ENCODE measurements at places on chromosomes 3 and 15. TPM values are rescaled to one million over a fixed set of nuclear protein-coding genes. Genes with fewer than 3 reads are reported as not detected.

Gene TOMM70
- total RNA-seq = 50.7 TPM

Gene CCDC33
- total RNA-seq = not detected

Gene GOLGA8K
- total RNA-seq = 0.36 TPM

Gene LRTM1
- total RNA-seq = not detected

Gene GPR149
- not detected for total RNA-seq

Gene RAB8B
- total RNA-seq = 21.7 TPM

Gene MYRIP
- total RNA-seq = 5.5 TPM

Gene FGD5
- total RNA-seq = 18.6 TPM

Gene RBP2
- not detected for total RNA-seq

Gene CAPN3
- total RNA-seq = 18.8 TPM

Gene ZBTB47
- 34.9 TPM for total RNA-seq

Gene ANKDD1A
- 4.9 TPM for total RNA-seq

Gene RASL12
- 71.7 TPM for total RNA-seq

Gene TNIK
- 9.2 TPM for total RNA-seq

Gene CHRD
- 5.7 TPM for total RNA-seq

Gene CHCHD4
- 13.0 TPM for total RNA-seq

Gene ZNF501
- total RNA-seq = 5.8 TPM

Gene SMCO1
- total RNA-seq = not detected

Gene ALDH1A3
- 38.3 TPM for total RNA-seq

Gene TF
- 1.1 TPM for total RNA-seq

Gene TIMP4
- total RNA-seq = 17.6 TPM

Gene AGBL1
- total RNA-seq = 0.28 TPM

Gene MEX3B
- 4.3 TPM for total RNA-seq

Gene SATB1
- 75.3 TPM for total RNA-seq

Gene BMF
- 5.8 TPM for total RNA-seq

Gene HGD
- total RNA-seq = not detected

Gene MUC4
- 0.36 TPM for total RNA-seq

Gene A4GNT
- total RNA-seq = not detected

Gene CFAP44
- 4.3 TPM for total RNA-seq
